NCI-H1417 (cell line): ENCODE measurements at places on chromosomes 11 and 22.

DNA sequence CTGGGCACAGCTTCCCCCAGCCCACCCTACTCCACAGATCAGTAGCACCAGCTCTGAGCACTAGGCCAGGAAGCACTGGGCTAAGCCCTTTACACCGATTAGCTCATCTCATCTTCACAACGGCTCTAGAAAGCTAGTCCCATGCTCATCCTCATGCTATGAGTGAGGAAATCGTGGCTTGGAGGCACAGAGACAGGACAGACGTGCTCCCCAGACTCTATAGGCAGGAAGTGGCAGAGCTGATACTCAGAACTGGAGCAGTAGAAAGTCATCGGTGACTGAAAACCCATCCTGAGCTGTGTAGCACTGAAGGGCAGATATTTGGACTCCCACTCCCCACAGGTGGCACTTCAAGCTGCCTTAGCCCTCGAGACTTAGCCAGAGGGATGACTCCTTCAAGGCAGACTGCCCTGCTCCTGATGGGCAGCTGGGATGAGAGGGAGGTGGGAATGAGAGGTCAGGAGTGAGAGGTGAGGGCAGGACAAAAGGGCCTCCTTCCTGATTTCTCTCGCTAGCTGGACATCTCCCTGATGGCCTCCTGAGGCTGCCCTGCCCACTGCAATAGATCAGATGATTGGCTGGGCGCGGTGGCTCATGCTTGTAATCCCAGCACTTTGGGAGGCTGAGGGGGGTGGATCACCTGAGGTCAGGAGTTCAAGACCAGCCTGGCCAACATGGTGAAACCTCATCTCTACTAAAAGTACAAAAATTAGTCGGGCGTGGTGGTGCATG, 9.7 kb downstream of the CD5 start:
- DNase-seq = no peak

DNA sequence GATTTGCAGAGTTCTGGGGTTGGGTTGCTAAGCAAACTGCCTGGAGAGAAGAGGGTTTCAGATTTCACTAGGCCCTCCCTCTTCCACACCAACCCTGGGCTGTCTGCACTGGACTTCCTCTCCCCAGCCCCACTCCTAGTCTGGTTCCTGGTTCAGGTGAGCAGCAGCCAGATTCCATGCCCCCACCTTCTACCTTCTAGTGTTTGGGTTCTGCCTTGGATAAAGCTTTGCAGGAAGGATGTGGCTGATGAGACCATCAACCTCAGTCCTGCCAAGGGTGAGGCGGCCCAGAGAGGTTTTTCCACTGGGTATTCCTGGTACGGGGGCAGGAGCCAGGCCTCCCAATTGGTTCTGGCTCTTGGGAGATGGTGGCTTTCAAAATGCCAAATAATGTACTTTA, 68.3 kb downstream of the BCR start:
- peak; percentile 41 for DNase-seq

DNA sequence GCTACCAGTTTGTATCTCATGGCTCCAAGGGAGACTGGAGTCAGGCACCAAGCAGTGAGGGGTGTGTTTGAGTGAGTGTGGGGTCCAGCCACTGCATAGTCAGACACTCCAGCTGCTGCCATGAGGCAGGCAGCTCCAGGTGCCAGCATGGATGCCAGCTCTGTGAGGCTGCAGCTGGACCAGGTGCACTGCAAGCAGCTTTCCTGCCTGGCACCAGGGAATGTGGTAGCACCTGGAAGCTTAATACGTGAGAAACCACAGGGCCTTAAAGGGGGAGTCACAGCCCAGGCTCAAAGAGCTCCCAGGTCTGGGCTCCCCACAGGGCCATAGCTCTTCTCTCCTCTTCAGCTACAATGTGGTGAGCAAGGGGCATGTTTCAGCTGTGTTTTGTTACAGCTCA, 817.8 kb upstream of the LUZP2 start:
- DNase-seq = peak; percentile 57

DNA sequence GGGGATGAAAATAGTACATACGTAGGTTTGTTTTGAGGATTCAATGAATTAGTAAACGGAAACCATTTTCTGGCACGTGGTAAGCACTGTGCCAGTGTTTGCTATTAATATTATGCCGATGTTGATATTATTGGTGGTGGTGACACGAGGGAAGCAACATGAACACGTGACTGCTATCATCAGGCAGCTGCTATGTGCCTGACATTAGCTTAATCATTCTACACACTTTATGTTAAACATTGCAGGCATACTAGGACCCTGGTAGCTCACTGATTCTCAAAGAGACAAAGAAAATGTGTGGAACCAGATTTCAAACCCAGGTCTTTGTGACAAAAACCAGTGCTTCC, 656 bp downstream of the SRRD start:
- no peak for DNase-seq

- no peak for DNase-seq
Observed at GRCh38 chr11:106854429-106854828, 163.8 kb downstream of the GUCY1A2 start.

GRCh38 chr11:105718641-105719040, 108.8 kb downstream of the GRIA4 start:
- no peak for DNase-seq

GRCh38 chr11:68932358-68932757, 28.7 kb downstream of the IGHMBP2 start:
- no peak for DNase-seq

DNA sequence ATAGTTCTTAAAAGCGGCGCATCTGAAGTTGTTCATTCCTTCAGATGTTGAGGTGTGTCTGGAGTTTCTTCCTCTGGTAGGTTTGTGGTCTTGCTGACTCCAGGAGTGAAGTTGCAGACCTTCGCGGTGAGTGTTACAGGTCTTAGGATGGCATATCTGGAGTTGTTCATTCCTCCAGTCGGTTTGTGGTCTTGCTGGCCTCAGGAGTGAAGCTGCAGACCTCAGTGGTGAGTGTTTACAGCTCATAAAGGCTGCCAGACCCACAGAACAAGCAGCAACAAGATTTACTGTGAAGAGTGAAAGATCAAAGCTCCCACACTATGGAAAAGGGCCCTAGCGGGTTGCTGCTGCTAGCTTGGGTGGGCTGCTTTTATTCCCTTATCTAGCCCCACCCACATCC, 201.7 kb upstream of the PDGFD start:
- no peak for DNase-seq

DNA sequence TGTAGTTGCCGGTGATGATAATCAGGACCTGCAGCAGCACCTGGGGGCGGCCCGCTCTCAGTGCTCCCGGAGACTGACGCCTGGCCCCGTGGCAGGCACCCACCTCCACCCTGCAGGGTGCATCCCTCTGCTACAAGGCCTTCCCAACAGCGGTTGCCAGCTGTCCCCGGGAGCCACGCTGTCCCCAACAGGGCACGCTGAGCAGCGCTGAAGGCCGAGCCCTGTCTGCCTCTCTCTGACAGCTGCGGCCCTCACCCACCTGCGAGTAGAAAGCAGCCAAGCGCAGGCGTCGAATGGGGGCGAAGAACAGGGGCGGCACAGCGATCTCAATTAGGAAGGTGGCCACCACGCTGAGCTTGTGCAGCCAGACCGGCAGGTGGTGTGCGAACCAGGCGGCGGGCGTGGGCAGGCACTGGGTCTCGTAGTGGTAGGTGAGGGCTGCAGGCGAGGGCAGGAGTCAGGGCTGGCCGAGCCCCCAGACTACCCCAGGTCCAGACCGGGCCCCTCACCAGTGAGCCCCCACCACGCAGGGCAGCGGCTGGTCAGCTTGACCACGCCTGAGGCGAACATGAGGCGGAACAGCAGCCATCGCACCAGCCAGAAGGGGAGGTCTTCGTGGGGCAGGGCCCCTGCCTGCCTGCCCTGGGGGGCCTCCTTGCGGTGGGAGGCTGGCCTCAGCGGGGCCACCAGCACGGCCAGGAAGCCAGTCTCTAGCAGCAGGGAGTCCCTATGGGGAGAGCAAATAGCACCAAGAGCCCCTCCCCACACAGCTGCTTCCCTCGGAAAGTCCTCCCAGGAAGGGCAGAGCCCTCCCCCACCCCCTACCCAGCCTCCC, 1.5 kb downstream of the LMF2 start:
- DNase-seq = peak; percentile 76

DNA sequence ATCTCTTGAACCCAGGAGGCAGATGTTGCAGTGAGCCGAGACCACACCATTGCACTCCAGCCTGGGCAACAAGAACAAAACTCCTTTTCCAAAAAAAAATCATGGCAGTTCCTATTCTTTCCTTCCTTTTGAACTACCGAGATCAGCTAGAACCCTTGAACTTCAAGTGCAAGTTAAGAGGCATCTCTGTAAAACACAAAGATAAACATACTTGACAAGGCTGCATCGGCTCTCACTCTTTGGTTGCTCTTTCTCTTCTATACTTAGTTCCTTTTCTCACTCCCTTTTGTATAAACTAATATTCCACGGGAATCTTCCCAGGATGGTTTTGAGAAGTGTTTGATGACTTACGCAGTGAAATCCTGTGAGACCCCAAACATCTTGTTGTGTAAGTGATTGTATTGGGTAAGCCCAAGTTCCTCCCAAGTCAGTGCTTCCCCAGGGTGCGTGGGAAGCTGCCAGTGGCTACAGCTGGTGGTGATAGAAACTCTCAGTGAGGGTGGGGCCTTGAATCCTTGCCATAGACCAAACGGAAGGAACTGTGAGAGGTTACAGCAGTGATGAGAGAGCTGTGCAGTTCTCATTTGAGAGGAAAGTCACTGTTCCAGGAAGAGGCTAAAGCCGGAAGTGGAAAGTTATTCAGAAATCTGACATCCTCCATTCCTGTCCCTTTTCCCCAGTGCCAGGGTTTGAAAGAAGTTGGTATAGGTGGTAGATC, 24.1 kb upstream of the CDC42EP2 start:
- DNase-seq = peak; percentile 38

- no peak for DNase-seq
Observed at GRCh38 chr22:29265305-29265704, 2.5 kb downstream of the RHBDD3 start.

GRCh38 chr11:44759743-44760476, 33.1 kb downstream of the TSPAN18 start:
- no peak for DNase-seq

- no peak for DNase-seq
Observed at GRCh38 chr11:44266056-44266780, 43.7 kb downstream of the ALX4 start.

GRCh38 chr22:36860821-36861659, at the start of gene NCF4:
NCF4 (plus strand) TSS chr22:36861006; CDS start chr22:36861172, 166 bp downstream.
- no peak for DNase-seq

DNA sequence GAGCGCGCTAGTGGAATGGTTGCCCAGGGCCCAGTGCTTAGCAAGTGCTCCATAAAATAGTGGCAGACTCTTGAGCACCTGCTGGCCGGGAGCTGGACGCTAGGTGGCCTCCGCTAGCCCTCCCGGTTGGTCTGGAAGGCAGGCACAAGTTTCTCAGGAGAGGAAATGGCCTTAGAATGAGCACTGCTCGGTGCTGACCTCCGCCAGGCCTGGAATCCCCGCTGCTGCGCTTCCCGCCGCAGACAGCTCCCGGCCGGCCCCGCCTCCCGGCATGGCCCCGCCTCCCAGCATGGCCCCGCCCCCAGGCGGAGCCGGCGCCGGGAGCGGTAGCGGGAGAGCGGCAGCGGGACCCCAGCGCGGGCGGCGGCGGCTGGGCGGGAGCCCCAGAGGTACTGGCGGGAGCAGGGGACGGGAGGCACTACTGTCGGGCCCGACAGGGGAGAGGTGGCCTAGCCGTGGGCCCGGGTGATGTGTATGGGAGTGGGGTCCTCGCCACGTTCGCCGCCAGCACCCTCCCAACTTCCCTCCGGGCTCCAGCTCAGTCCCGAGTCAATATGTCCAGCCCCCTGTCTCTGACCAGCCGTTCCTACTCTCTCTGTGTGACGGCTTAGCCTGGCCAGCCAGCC, at the start of gene SIPA1:
Gene SIPA1 (plus strand): TSS at position 308 of the 626 bp plus-strand sequence. CDS start 2,821 bp downstream, outside the sequence.
- peak; percentile 86 for DNase-seq
